ENCODE measurements at places on chromosomes 4 and X. TPM values are rescaled to one million over a fixed set of nuclear protein-coding genes. Genes with fewer than 3 reads are reported as not detected.
A peak's percentile ranks its signal among the peaks of the same experiment; 100 is the strongest.

DNA sequence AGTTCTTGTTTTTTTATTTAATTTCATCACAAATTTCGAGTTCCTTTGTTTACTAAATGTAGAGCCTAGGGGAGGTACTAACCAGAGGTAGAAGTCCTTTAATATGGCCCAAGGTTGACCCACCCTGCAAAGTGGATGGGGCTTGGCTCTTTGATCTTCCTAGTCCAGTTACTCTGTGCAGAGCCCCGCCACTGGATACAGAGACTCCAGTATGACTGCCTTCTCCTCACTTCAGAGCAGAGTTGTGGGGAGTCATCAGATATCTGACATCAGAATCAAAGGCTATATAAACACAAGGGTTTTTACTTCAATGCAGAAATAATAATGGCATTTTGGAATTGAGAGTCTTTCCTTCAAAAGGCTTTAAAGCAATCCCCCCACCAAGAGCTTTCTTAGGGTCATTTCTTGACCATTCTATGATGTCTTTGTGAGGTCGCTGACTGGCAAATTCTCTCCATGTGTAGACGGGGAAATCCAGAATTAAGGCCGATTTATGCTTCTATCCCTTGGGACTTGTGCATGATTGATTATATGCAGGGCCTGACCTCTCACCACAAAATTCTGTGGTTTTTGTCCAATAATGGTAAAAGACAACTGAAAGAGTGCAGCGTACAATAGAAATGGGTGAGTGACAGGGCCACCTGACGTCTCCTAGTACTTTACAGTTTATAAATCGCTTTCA is 88.3 kb upstream of the CITED1 start:
- peaks cover 6% of the 10 kb centered on the region for H3K36me3 ChIP-seq
- H3K4me3 ChIP-seq: no peak overlapping the region
- H3K27ac ChIP-seq: no peak overlapping the region

- peaks cover 4% of the 10 kb centered on the region for H3K4me1 ChIP-seq
- no peak for DNase-seq
- no peak overlapping the region for H3K27ac ChIP-seq
- no peaks in the 10 kb centered on the region for H3K27me3 ChIP-seq
- H3K4me3 ChIP-seq: no peak overlapping the region
- no peaks in the 10 kb centered on the region for H3K36me3 ChIP-seq
Measured at GRCh38 chrX:16457239-16457638, 192.7 kb upstream of the S100G start.

DNA sequence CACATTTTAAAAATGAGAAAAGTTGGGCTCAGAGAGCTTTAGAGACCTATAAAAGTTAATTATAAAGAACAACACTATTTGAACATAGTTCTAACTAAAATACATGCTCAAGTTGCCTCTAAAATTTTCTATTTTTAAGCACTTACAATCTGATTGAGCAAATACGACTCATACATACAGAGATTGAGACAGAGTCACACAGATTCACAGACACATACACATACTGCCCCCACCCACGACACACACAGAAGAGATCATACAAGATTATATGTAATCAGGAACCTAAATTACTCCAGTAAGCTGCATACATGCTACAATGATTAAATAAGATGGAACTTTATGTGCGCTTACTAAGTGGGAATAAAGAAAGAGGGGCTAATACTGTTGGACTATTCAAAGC is 2.7 kb upstream of the ASB5 start:
- no peaks in the 10 kb centered on the region for H3K4me1 ChIP-seq
- H3K27me3 ChIP-seq: no peaks in the 10 kb centered on the region
- no peaks in the 10 kb centered on the region for H3K36me3 ChIP-seq
- H3K4me3 ChIP-seq: no peak overlapping the region
- DNase-seq: no peak
- H3K27ac ChIP-seq: no peak overlapping the region

DNA sequence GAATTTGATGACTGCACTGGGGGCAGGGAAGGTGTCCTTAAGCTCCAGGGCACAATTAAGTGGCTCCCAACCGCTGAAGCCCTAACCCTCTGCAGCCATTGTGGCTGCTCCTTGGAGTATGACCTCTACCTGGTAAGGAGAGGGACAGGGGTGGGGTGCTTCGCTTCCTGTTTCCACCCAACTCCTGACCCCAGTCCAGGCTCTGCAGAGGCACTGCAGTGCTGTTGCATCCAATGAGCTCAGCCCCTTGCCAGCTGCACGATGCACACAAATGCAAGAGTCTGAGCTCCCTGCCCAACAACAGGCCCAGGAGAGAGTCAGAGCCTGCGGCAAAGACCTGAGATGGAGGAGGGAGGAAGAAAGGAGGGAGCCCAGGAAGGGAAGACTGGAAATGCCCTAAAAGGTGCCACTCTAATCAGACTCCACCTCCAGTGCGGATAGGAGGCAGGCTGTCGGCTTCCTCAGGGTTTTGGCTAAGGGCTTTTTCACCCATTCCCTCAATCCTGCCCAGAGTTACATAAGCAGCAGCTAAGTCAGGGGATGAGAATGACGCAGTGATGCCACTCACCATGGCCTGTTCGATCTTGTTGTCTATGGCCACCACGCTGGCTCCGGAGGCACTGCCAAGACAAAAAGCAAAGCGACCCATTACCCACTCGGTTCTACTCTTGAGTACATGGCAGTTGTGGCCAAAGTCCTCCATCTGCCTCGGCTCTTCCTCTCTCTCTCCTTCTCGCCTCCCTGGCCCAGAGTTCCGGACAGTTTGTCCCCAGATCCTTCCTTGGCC is 60.1 kb downstream of the TSC22D3 start:
- H3K36me3 ChIP-seq: peaks cover 3% of the 10 kb centered on the region
- no peaks in the 10 kb centered on the region for H3K27me3 ChIP-seq
- peak overlapping the region; percentile 84 for H3K4me3 ChIP-seq
- H3K4me1 ChIP-seq: peaks cover 17% of the 10 kb centered on the region
- peak overlapping the region; percentile 78 for H3K27ac ChIP-seq

- no peak overlapping the region for H3K27ac ChIP-seq
- peaks cover 19% of the 10 kb centered on the region for H3K27me3 ChIP-seq
- no peaks in the 10 kb centered on the region for H3K4me1 ChIP-seq
- no peaks in the 10 kb centered on the region for H3K36me3 ChIP-seq
Measured at GRCh38 chr4:154189346-154189745, 302.3 kb downstream of the DCHS2 start.

- no peaks in the 10 kb centered on the region for H3K4me1 ChIP-seq
- no peaks in the 10 kb centered on the region for H3K36me3 ChIP-seq
- no peak within 1 kb of the TSS for H3K27ac ChIP-seq
- no peak within 1 kb of the TSS for H3K4me3 ChIP-seq
- DNase-seq: no peak
Measured at GRCh38 chrX:18220786-18221185, at the start of gene BEND2. Gene BEND2 (minus strand): TSS chrX:18220886. CDS start chrX:18220750, 136 bp downstream.

The AMTN gene
- total RNA-seq: not detected

GRCh38 chrX:28498658-28499057 is 88.6 kb upstream of the IL1RAPL1 start:
- H3K27ac ChIP-seq: peak overlapping the region; percentile 74
- H3K36me3 ChIP-seq: no peaks in the 10 kb centered on the region
- peaks cover 23% of the 10 kb centered on the region for H3K4me1 ChIP-seq
- no peak for DNase-seq

The CDS1 gene
- 18.7 TPM for total RNA-seq

GRCh38 chr4:2135083-2135482 is 76.0 kb downstream of the NAT8L start:
- no peak overlapping the region for H3K27ac ChIP-seq
- no peak overlapping the region for H3K4me3 ChIP-seq
- H3K27me3 ChIP-seq: no peaks in the 10 kb centered on the region
- peaks cover 12% of the 10 kb centered on the region for H3K4me1 ChIP-seq

DNA sequence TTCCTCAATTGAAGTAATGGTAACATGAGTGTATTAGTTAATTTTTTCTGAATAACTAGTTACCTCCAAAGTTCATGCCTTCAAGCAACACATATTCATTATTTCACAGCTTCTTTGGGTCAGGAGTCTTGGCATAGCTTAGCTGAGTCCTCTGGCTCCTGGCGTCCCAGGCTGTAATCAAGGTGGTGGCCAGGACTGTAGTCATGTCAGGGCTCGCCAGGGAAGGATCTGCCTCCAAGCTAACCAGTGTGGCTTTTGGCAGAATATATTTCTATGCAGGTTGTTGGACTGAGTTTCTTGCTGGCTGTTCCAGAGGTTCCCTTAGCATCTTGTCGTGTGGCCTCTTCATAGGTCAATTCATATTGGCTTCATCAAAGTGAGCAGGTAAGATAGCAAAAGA is 10.0 kb upstream of the HS3ST1 start:
- no peaks in the 10 kb centered on the region for H3K4me1 ChIP-seq
- H3K36me3 ChIP-seq: no peaks in the 10 kb centered on the region
- no peak overlapping the region for H3K27ac ChIP-seq
- H3K27me3 ChIP-seq: no peaks in the 10 kb centered on the region

DNA sequence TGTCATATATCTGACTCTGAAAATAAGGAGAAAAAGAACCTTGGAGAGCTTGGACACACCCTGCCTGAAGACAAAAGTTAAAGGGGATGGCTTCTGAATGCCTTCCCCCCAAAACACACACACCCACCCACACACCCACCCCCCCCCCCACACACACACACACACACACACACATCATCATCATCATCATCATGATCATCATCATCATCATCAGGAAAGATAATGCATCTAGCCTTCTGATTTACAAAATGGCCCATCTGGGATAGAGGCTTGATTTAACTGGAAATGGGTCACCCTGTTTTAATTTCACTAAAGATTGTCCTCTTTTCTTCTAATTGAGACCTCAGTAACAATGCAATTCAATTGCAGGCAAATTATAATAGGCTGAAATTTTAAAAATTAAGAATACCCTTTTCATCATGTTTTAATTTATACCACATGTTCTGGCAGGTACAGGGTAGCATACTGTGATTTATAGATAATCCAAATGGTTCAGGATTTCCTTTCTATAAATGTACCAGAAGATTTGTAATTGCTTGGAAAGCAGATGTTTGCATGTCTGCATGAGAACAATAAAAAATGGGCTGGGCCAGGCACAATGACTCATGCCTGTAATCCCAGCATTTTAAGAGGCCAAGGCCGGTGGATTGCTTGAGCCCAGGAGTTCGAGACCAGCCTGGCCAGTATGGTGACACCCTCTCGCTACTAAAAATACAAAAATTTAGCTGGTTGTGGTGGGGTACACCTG is 56.5 kb downstream of the TRIM2 start:
- peaks cover 13% of the 10 kb centered on the region for H3K36me3 ChIP-seq
- no peaks in the 10 kb centered on the region for H3K27me3 ChIP-seq
- DNase-seq: no peak
- H3K4me1 ChIP-seq: peaks cover 15% of the 10 kb centered on the region
- H3K27ac ChIP-seq: no peak overlapping the region

The COL25A1 gene
- 55.8 TPM for total RNA-seq

The KIAA0232 gene
- total RNA-seq: 36.5 TPM

The RHOXF1 gene
- total RNA-seq: 0.52 TPM

- H3K36me3 ChIP-seq: peaks cover 40% of the 10 kb centered on the region
- H3K27ac ChIP-seq: no peak overlapping the region
- no peaks in the 10 kb centered on the region for H3K27me3 ChIP-seq
- no peak for DNase-seq
- H3K4me1 ChIP-seq: no peaks in the 10 kb centered on the region
Measured at GRCh38 chrX:123665197-123665596, 67.7 kb downstream of the THOC2 start.

- peaks cover 7% of the 10 kb centered on the region for H3K27me3 ChIP-seq
- H3K36me3 ChIP-seq: peaks cover 4% of the 10 kb centered on the region
- no peak overlapping the region for H3K4me3 ChIP-seq
- H3K4me1 ChIP-seq: peaks cover 11% of the 10 kb centered on the region
Measured at GRCh38 chrX:129954804-129955203, 27.6 kb upstream of the BCORL1 start.

The UGT2B10 gene
- total RNA-seq: not detected

The ZNF827 gene
- total RNA-seq: 100 TPM

DNA sequence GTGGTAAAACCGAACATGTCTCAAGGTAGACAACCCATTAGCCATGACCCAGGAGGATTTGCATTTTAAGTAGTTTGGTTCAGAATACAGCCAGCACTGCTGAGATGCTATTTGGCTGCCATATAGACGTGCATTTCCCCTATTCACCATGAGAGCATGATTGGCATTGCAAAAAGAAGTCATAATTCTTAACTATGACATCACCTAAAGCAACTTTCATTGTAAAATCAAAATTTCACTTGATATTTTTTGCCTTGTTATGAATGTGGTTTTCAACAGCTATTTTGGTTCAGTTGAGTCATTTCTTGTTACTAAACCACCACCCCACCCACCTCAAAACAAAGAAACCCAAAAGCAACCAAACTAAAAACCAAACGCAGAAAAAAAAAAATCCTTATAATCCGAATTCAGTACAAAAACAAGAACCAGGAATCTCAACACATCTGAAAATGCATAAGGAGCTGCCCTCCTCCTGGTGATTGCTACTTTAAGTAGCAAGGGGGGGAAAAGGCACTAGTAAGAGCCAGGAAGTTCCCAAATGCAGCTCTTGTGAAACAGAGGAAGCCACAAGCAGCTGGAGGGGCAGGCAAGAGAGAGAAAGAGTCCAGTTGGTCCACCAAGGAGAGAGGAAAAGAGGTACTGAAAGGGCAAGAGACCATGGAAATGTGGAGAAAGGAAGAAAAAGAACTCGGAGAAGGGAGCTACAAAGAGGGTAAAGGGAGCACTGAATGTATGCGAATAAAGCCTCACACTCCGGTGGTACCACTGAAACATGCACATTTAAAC is 3.1 kb downstream of the SLITRK4 start:
- H3K36me3 ChIP-seq: no peaks in the 10 kb centered on the region
- H3K27ac ChIP-seq: no peak overlapping the region
- peak overlapping the region; percentile 82 for H3K4me3 ChIP-seq
- H3K27me3 ChIP-seq: peaks cover 52% of the 10 kb centered on the region
- H3K4me1 ChIP-seq: peaks cover 10% of the 10 kb centered on the region

- H3K36me3 ChIP-seq: no peaks in the 10 kb centered on the region
- H3K4me1 ChIP-seq: peaks cover 33% of the 10 kb centered on the region
- peak overlapping the region; percentile 62 for H3K27ac ChIP-seq
Measured at GRCh38 chrX:15525664-15526416, 25.2 kb downstream of the BMX start.

- H3K36me3 ChIP-seq: no peaks in the 10 kb centered on the region
- no peak for DNase-seq
- no peak overlapping the region for H3K4me3 ChIP-seq
- H3K27me3 ChIP-seq: no peaks in the 10 kb centered on the region
Measured at GRCh38 chrX:136183917-136184316, 36.6 kb downstream of the FHL1 start.

GRCh38 chr4:151955721-151956380 is 195.0 kb upstream of the GATB start:
- no peak overlapping the region for H3K4me3 ChIP-seq
- H3K27me3 ChIP-seq: no peaks in the 10 kb centered on the region
- H3K36me3 ChIP-seq: no peaks in the 10 kb centered on the region
- DNase-seq: no peak

The WDR45 gene
- 48.6 TPM for total RNA-seq

The NPY5R gene
- not detected for total RNA-seq

The SATL1 gene
- 0.72 TPM for total RNA-seq

The SPON2 gene
- 56.4 TPM for total RNA-seq

The GPR78 gene
- total RNA-seq: 3.8 TPM

DNA sequence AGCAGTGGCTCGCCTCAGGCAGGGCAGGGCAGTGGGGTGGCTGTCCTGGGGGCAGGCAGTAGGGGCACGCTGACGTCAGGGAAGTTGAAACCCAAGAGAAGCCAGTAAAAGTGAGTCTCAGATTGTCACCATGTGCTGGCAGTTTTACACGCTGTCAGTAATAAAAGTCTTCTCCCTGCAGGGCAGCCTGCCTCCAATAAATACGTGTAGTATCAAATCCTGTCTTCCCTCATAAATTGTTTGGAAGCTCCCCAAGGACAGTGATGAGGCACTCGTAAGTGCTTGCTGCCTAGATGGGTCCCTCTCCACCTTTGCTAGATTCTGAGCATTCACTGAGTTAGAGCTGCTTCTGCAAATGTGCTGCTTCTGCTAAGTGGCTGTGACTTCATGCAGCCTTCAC is 60.8 kb upstream of the MSANTD1 start:
- no peak overlapping the region for H3K27ac ChIP-seq
- no peak for DNase-seq
- H3K4me3 ChIP-seq: no peak overlapping the region
- no peaks in the 10 kb centered on the region for H3K27me3 ChIP-seq
- no peaks in the 10 kb centered on the region for H3K4me1 ChIP-seq
- H3K36me3 ChIP-seq: peaks cover 43% of the 10 kb centered on the region
